Effector memory CD4-positive, alpha-beta T cell (primary cell): ENCODE measurements at places on chromosomes 2 and 18.

DNA sequence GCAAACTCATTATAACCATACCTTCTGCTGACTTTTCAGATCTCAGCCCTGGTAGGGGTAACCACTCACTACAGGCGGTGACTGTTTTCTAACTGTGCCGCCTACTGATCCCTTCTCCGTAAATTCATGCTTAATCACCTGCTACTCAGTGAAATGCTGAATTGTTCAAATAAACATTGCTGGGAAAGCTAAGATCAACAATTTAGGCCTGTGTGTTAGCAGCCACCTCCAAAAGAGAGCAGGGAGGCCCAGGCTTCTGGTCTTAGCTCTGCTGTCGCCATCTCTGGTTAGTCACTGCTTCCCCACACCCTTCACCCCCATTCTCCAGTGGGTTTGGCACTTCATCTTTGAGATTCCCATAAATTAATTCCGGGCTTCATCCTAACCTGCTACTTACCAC lies 21.8 kb upstream of the NT5C1B start:
- no peak for DNase-seq

- no peak for DNase-seq
Measured at GRCh38 chr2:54634564-54635511, 88.6 kb upstream of the EML6 start.

DNA sequence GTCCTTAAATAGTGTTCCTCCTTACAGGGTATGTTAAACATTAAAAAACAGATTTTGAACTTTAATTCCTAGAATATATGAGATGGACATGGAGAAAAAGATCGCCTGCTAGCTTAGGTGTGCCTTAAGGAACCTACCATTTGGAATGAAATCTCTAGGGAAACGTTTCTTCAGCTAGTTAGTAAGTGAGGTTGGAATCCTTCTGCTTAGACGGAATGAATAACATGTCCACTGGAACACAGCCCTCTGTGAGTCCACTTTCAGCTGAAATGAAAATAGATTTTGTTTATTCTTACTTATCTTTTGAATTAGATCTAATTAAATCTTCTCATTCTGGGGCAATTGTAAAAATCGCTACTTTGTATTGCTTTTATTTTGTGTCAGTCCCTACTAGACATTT lies 28.4 kb downstream of the NAB1 start:
- no peak for DNase-seq

GRCh38 chr2:15772086-15772595 lies 168.2 kb upstream of the MYCN start:
- DNase-seq: no peak

DNA sequence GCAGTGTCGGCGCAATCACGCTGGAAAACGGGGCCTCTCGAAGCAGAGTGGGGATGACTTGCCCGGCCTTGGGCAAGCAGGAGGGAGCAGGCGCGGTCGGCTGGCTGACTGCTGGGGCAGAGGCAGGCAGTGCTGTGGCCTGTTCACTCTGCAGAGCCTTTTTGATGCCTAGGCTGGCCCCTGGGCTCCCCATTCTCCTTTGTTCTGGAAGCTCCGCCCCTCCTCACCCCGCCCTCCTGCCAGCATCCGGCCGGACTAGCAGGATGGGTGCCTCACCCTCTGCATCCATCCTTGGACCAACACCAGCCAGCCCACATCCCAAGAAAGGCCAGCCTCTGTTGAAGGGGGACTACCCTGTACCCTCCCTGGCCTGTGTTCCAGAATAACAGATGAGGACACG lies at the start of gene ASPRV1:
TSS of gene ASPRV1 (minus strand) at position 136 of the 400 bp plus-strand sequence. CDS start 195 bp downstream, outside the sequence.
- DNase-seq: no peak

DNA sequence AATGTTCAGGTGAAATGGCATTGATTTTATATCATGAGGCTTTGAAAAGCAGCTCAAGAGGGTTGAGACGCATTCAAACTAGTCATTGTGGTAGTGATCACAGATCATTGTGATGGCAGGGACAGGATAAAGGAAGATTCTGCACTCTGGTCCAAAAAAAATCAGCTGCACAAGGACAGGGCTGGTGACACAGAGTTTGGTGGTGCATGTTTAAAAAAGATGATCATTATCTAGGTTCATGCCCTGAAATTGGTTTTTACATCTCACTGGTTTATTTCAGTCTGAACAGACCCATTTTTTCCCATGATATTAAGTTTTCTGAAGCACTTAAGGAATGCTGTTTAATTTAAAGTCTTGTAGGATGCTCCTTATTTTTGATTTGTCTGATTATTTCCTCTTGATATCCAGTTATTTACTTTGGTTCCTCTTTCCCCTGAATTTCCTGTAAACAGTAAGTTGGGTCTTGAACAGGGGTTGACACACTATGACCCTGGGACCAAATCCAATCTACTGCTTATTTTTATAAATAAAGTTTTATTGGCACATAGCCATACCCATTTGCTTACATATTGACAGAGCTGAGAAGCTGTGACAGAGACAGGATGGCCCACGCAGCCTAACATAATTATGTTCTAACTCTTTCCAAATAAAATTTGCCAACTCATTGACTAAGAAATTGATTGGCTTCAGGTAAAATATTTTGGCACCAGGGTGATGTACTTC lies 98.4 kb downstream of the UPP2 start:
- DNase-seq: no peak

- DNase-seq: peak; percentile 5
Measured at GRCh38 chr2:1742681-1743395, 1.5 kb downstream of the PXDN start.

DNA sequence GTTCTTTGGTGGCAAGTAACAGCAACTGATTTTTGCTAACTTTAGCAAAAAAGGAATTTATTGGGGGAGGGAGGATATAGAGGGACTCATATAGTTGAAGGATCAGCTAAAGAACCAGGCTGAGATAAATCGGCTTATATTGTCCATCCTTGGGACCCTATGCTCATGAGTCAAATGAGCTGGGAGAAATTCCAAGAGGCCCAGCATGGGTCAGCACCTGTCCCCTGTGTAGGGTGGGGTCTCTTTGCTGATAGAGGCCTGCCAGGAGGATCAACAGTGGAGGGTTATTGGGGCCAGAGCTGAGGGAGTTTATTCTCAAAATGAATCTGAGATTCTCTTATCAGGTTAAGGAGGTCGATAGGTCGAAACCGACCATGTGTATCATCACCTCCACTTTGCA lies 97.2 kb downstream of the VAPA start:
- DNase-seq: no peak

- DNase-seq: no peak
Measured at GRCh38 chr2:232211743-232212686, 166.5 kb upstream of the ALPP start.

DNA sequence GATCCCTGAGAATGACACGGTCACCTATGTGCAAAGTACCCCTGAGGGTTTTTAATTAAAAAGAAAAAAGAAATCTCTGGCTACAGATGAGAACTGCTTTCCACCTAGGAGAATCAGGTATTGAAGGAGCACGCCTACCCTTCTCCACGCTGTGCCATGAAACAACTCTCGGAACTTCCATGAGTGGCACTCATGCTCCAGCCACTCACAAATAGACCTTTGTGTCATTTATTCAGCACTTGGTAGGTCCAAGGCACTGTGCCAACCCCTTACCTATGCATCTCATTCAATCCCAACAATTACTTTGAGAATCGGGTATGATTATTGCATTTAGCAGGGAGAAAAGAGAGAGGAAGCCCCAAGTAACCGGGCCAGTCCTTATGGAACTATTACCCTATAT lies 44.9 kb upstream of the TTC39C start:
- DNase-seq: no peak

DNA sequence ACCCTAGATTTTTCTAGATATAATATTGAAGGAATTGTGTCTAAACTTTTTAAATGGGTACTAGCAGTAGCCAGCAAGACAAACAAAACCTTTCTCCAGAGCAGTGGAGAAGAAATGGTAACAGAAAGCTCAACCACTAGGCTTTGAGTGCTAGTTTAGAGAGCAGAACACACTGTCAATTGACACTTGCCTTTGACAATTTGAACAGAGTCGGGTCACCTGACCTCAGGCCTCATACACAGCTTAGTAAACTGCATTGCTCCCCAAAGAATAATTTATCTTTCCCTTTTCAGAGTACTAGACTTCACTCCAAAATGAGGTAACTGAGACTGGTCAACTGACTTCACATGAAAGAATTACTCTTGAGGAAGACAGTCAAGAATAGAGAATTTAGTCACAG lies 48.6 kb downstream of the FIGN start:
- DNase-seq: no peak

GRCh38 chr18:48672671-48673340 lies 134.0 kb downstream of the CTIF start:
- no peak for DNase-seq

- DNase-seq: no peak
Measured at GRCh38 chr2:62354771-62355561, 151.0 kb downstream of the TMEM17 start.

DNA sequence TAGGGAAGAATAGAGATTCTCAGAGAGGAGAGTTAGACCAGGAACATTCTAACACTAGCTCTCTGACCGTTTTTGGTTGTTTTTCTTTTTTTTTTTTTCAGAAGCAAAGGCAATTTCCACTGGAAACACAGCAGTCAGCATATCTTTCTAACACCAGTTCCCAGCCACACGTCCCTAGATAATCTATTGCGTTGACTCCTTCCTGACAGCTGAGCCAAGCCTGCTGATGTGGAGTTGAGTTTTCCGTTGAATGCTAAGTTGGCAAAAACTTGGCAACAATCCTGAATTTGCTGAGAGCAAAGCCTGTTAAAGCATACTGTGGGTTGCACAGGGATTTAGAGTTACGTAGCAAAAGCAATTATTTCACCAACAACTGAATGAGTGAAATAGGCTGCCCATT lies 19.3 kb downstream of the GAD1 start:
- DNase-seq: no peak

GRCh38 chr2:145157741-145158591 lies 638.0 kb upstream of the ZEB2 start:
- DNase-seq: no peak

GRCh38 chr2:12834239-12834638 lies 117.5 kb downstream of the TRIB2 start:
- no peak for DNase-seq

- DNase-seq: no peak
Measured at GRCh38 chr2:178804791-178805190, 2.4 kb downstream of the TTN start.

- DNase-seq: no peak
Measured at GRCh38 chr2:3171564-3172264, 205.9 kb downstream of the EIPR1 start.

DNA sequence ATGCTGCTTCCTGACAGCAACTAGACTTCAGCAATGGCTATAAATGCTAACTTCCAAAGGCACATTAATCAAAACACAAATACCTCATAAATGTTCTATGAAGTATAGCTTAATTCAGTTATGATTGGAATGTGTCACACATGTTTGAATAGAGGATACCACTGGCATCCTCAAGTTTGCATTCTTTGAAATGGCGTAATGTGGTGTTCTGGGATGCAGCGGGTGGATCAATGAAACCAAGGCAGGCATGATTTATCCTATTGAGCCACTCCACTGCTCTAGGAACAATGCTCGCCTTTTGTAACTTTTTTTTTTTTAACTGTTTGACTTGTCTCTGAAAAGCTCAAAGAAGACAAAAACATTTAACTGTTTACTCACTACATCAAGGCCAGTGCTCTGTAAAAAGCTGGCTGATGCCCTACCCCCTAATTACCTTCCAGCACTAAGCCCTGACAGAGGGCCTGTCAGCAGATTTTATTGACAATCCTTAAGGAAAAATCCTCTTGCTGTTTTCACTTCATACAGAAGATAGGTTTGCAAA lies 278.8 kb upstream of the SESTD1 start:
- no peak for DNase-seq

GRCh38 chr2:33265584-33266338 lies 210.7 kb upstream of the RASGRP3 start:
- DNase-seq: no peak

DNA sequence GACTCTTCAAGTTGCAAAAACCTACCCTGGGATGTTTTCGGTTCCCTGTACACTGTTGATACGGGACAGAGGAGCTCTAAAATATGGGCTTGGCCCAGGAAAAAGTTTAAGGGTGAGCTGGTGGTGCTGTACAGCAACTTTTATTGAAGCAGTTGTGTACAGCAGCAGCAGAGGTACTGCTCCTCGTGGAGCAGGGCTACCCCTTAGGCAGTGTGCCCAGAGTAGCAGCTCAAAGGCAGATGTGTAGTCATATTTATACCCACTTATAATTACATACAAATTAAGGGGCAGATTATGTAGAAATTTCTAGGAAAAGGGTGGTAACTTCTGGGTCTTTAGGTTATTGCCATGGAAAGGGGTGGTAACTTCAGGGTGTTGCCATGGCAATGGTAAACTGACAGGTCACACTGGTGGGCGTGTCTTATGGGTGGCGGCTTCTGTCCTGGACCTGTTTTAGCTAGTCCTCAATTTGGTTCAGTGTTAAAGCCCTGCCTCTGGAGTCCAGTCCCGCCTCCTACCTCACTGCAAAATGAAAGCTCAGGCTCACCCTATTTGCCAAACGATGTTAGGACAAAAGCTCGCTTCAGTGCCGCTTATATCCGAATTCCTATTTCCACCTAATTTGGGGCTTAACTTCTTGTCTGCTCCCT lies 203.2 kb downstream of the ETAA1 start:
- DNase-seq: no peak

- DNase-seq: no peak
Measured at GRCh38 chr2:19559596-19560240, 201.3 kb upstream of the OSR1 start.

DNA sequence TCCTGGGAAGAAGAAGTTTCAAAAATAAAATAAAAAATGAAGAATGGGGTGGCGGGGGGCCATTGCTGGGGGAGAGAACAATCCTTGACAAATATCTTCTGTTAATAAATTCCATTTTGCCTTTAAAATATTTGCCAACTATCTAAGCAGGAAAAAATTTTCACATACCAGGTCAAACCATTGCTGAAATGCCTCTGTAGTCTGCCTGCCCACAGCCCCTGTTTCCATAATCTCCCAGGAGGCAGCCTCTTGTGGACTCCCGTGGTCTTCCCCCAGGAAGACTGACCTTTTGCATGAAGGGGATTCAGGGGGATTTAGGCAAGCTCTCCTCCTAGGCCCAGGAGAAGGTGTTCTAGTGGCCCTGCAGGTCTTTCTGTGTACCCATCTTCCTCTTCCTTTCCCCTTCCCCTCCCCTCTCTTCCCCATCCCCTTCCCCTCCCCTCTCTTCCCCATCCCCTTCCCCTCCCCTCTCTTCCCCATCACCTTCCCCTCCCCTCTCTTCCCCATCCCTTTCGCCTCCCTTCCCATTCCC lies 61.0 kb downstream of the RPL37A start:
- no peak for DNase-seq

DNA sequence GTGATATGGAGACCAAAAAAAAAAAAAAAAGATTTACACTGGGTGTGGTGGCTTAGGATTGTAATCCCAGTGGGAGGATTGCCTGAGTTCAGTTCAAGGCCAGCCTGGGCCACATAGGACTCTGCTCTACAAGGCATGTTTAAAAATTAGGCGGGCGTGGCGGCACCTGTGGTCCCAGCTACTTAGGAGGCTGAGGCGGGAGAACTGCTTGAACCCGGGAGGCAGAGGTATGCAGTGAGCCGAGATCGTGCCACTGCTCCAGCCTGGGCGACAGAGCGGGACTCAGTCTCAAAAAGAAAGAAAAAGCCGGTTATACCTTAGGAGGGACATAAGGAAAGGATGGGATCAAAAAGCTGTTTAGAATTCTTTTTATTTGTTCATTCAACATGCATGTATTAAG lies 707 bp upstream of the SPDYA start:
- no peak for DNase-seq

GRCh38 chr2:240136671-240137292 lies 677 bp upstream of the COPS9 start:
- no peak for DNase-seq

GRCh38 chr2:64915510-64915900 lies 73.7 kb upstream of the SLC1A4 start:
- DNase-seq: no peak

GRCh38 chr2:168608796-168609195 lies 152.7 kb downstream of the CERS6 start:
- no peak for DNase-seq

- DNase-seq: no peak
Measured at GRCh38 chr18:4108016-4108415, 347.1 kb downstream of the DLGAP1 start.
